ENCODE measurements at places on chromosomes 3 and 15.

DNA sequence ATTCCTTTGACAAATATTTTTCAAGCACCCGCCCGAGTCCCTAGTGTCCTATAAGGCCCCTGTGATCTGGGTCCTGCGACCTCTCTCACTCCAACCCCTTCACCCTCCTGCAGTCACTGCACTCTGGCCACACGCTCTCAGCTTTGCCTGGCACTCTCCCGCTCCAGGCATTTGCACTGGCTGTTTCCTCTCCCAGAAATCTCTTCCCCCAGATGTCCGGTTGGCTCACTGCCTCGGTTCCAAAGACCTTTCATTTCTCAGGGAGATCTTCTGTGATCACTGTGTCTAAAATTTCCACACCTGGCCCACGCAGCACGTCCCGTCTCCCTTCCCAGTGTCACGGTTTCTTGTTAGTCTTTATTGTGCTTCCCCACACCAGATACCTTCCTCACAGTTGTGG is 97.4 kb downstream of the WNT7A start:
- DNase-seq: no peak

DNA sequence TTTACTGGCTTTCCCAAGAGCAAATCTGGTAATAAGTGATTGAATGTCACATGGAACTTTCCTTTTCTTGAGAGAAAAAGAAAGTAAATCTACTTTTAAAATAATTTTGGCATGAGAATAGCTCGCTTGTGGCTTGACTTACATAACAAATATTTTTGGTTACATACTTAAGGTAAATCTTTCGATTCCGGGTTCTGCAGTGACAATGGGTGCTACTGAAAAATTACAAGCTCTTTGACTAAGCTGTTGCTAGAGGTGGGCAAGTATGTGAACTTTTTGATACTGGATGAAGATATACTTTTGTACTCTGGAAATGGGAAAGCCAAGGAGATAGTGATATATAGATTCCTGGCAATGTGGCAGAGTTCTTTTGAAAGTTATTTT is 51.9 kb upstream of the OTOL1 start:
- no peak for DNase-seq

DNA sequence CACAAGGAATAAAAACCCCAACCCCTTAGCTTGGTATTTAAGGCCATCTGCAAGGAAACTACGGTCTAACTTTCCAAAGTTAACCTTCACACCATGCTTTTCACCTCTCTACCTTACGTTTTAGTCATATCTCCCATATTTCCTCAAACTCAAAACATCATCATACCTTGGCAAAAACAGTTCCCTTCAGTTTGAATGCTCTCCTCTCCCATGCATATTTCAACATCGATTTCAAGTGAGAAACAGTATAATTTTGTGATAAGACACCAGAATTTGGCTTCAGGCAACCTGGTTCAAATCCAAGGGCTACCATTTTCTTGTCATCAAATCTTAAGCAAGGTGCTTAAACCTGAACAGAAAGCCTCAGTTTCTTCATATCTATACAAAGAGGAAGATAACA is 108.2 kb downstream of the THRB start:
- DNase-seq: no peak

GRCh38 chr3:171747223-171747920 is 62.9 kb downstream of the PLD1 start:
- no peak for DNase-seq
